ENCODE measurements at places on chromosomes 5 and 9.
A peak's percentile ranks its signal among the peaks of the same experiment; 100 is the strongest.

DNA sequence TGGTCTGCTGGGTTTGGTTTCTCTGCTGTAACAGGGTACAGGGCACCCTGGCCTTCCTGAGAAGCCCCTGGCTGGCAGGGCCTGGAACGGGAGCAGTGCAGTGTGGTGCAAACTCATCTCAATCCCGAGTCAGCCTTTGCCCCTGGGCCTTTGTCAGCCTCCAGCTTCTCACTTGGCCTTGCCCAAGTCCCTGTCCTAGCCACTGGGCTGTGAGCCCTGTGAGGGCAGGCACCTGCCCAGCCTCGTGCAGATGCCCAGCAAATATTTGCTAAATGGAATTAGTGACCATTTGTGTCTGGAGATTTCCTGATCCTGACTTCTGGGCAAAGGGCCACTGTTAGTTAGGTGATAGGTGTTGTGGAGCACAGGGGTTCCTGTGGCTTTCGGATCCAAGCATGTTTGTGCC, 13.0 kb downstream of the RGS3 start:
- DNase-seq: no peak

DNA sequence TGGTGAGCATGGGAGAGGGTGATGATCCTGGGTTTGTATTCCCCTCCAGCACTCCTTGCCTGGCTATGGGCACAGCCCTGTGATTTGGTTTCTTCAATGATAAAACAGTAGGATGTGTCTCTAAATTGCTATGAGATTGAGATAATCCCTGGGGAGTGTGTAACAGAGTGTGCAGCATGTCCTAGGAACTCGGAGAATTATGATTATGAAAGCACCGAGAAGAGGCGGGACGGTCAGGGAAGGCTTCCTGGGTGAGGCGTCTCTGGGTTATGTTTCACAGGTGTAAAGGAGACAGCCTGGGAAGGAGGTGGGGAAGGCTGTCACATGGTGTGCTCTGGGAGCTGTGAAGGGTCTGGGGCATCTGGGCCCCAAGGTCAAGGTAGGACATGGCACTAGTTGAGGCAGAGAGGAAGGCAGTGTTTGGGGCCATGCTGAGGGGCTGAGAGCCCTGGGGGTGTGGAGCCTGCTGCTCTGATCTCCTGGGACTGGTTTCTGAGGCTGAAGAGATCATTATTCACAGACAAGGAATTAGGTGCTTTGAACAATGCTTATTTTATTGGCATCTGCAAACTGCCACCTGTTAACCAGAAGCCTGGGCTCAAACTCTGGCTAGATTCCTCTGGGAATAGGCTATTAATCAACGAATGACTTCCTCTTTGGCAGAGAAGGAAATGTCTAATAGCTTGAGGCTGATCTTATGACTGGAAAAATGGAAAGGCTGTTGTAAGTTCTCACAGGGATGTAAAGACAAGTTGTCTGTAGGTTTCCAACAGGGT, 73.8 kb upstream of the IL12B start:
- DNase-seq: no peak

DNA sequence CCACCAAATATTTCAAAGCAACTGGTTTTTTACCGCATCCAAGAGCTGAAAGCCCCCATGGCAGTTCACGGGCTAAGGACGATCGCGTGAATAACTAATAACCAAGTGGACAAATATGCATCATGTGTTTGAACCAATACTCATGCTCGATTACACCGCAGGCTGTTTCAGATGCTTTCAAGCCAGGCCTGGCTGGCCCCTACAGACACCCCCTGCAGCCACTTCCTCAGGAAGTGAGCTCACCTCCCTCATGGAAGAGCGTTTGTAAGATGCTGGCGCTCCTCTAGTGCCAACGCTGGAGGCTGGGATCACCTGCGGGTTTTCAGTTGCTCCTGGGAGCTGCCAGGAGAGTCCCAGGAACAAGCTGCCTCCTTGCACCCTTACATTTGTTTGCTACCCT, 53.9 kb upstream of the PTCH1 start:
- no peak for DNase-seq

DNA sequence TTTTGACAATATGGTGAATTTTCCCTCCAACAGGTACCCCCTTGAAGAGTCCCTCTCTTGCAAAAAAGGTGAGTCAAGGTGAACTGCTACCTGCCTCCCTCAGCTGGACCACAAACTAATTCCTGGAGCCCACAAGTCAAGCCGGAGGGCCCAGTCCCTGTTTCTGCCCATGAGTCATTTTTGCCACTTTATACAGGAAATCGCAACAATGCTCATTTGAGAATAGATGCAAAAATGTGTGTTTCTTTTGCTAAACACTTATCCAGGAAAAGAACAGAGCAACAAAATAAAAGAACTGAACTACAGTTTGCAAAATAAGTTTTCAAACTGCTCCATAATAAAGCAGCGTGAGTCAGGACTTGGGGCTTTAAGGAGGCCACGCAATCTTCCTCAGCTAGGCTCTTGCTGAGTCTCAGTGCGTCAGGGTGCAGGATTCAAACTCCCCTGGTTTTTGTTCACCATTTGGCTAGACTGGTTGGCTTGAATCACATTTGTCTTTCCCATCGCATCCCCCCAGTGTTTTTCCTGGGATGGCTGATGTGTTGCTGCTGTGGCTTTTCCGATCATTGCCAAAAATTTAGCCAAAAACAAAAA, 102.7 kb downstream of the GOLPH3 start:
- no peak for DNase-seq

GRCh38 chr9:13089666-13090065, 189.8 kb downstream of the MPDZ start:
- no peak for DNase-seq

GRCh38 chr9:120030847-120031246, 549.1 kb downstream of the CDK5RAP2 start:
- no peak for DNase-seq

GRCh38 chr5:57681942-57682341, 199.3 kb upstream of the ACTBL2 start:
- DNase-seq: peak; percentile 87

DNA sequence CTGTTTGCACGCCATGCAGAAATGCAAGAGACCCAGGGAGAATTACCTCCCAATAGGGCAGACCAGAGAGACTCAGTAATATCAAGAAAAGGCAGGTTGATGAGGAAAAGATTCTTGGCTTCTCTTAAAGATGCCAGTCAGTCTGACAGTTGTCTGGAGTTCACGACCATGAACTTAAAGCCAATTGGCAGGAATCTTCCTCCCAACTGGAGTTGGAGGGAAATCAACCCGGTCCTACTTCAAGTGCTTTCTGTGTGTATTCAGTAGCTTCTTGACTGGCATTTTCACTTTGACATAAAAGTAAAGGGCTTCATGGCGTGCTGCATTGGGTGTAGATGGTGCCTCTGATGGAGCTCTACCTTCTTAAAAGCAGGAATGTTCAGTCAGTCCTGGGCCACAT, 144.3 kb downstream of the GOLPH3 start:
- no peak for DNase-seq

GRCh38 chr5:103505581-103506305, 56.8 kb downstream of the NUDT12 start:
- peak; percentile 73 for DNase-seq

- DNase-seq: no peak
Observed at GRCh38 chr5:115170929-115171510, 1.3 kb upstream of the TRIM36 start.

DNA sequence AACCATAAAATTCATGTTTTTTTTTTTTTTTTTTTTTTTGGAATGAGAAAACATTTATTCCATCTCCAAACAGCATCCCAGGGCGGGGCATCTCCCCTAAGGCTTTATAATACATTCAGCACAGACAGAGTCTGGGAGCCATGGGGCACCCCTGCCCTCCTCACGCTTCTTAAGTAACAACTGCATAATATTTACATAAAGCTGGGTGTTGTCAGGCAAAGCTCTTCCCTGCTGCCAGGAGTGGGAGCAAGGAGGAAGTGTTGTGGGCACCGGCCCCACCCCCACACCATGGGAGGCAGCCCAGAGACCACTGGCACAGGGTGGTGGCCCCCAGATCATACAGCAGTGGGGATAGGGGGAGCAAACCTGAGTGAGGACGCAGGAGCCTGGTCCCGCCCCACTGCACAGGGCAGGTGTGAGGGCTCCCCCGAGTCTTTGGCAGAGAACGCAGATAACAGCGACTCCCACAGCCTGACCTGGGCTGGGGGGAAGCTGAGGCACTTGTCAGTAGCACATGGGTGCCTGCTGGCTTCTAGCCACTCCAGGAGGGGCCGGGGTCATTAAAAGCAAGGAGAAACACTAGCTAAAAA, 86.1 kb upstream of the CEP78 start:
- no peak for DNase-seq

GRCh38 chr9:106945727-106946660, 83.0 kb downstream of the ZNF462 start:
- peak; percentile 30 for DNase-seq

GRCh38 chr5:170267431-170268152, 30.0 kb downstream of the LCP2 start:
- peak; percentile 15 for DNase-seq

- DNase-seq: no peak
Observed at GRCh38 chr5:107809201-107810034, 138.7 kb upstream of the EFNA5 start.

GRCh38 chr9:133371261-133371711, 4.6 kb downstream of the SURF4 start:
- DNase-seq: no peak

DNA sequence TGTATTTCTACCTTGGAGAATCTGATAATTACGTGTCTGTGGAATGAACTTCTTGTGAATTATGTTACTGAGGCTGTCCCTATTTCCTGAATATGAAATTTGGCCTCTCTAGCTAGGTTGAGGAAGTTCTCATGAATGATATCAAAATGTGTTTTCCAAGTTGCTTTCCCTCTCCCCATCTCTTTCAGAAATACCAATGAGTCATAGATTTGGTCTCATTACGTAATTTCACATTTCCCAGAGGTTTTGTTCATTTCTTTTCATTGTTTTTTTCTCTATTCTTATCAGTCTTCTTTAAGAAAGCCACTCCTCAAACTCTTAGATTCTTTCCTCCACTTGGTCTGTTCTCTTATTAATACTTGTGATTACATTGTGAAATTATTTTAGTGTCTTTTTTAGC, 923.8 kb upstream of the CDH9 start:
- DNase-seq: peak; percentile 72

- DNase-seq: peak; percentile 41
Observed at GRCh38 chr5:123496892-123497291, 15.1 kb upstream of the CSNK1G3 start.

GRCh38 chr5:76202182-76202581, 119.0 kb downstream of the SV2C start:
- DNase-seq: no peak

- no peak for DNase-seq
Observed at GRCh38 chr5:150386024-150386855, 26.5 kb downstream of the CD74 start.

DNA sequence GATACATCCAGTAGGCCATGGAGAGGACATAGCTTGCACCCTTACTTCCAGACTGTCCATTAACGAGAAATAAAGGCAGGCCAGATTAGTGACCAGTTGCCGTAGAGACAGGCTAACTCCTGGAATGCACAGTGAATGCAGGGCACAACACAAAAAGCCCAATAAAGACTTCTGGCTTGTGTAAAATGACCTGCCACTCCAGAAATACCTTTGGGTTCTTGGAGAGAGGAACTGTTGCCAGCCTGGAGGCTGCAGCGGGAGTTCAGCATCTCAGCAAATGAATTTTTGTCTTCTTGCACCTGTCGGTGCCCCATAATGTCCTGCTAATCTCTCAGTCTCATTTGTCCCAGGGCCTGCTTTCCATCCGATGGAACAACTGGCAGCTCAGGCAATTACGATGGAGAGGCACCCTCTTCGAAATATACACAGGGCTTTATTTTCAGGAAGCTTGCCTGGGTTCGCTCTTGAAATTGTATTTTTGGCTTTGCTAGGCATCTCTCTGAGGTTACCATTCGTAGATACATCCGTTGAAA, 538.8 kb upstream of the ZNF462 start:
- no peak for DNase-seq

DNA sequence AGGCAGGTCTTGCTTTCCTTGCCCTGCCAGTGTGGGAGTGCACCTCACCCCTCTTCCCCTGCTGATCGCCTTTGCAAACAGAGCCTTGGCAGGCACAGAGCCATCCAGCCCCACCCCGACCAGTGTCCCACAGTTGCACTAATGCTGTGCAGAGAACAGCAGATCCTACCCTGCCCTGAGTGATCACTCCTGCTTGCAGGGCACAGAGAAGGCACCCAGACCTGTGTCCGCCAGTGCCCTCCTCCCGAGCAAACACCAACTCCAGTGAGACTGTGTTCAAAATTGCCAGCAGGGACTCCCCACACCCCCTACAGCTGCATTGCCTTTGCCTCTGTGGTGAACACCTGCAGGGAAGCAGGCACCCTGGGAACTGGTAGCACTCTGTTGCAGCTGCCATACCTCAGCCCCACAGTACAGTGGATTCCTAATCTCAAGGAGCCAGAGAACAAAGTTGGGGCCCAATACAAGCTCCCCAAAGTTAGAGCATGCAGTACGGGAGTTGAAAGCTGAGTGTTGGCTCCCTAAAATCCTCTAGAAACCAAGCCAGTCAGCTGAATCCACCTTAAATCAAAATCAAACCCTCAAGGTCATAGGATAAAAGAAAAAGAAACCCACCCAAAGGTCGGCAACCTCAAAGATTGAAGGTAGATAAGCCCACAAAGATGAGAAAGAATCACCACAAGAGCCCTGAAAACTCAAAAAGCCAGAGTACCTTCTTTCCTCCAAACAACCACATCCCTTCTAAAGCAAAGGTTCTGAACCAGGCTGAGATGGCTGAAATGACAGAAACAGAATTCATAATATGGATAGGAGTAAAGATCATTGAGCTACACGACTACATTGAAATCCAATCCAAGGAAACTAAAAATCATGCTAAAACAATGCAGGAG, 92.9 kb upstream of the PIK3R1 start:
- DNase-seq: no peak

DNA sequence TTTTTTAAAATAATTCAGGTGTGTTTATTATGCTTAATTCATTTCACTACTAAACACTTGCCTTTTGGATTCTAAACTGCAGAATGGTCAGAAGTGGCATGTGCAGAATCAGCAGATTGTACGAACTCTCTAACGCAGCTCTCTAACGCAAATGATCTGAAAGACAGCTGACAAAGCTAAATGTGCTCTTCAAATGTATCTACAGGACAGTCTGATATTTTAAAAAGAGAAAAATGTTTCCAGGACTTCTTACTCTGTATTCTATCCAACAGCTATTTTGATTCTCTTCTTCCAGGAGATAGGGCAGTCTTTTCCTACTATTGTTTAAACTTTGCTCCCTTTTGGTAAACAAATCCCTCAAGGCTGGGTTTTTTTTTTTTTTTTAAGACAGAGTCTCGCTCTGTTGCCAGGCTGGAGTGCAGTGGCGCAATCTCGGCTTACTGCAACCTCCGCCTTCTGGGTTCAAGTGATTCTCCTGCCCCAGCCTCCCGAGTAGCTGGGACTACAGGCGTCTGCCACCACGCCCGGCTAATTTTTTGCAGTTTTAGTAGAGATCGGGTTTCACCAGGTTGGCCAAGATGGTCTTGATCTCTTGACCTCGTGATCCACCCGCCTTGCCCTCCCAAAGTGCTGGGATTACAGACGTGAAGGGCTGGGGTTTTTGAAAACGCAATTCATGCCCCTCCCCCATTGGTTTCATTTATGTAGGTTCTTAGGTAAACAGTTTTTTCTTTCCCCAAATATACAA, 1.2 kb downstream of the NMRK1 start:
- DNase-seq: no peak

All from NCI-H226 (cell line).